ENCODE measurements at places on chromosomes 13 and 19.

DNA sequence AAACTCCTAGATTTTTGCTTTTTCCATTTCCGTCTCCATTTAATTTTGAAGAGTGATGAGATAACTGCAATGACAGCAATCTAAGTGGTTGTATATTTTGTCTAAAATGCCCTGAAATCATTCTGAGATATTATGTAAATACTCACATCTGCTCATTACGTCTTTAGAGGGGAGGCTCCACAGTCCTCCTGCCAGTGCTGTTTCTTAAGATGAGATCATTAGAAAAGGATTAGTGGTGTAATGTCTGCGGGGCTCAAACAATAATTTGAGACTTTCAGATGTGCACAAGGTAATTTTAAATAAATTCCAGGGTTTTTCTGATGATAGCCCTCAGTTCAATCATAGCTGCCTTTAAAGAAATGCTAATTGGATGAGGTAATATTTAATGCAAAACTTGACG is 437.9 kb downstream of the FOXO1 start:
- no peak for DNase-seq

- no peak for DNase-seq
Observed at GRCh38 chr13:40969169-40969901, 49.8 kb downstream of the ELF1 start.

- no peak for DNase-seq
Observed at GRCh38 chr13:42906257-42906656, 85.8 kb downstream of the EPSTI1 start.

DNA sequence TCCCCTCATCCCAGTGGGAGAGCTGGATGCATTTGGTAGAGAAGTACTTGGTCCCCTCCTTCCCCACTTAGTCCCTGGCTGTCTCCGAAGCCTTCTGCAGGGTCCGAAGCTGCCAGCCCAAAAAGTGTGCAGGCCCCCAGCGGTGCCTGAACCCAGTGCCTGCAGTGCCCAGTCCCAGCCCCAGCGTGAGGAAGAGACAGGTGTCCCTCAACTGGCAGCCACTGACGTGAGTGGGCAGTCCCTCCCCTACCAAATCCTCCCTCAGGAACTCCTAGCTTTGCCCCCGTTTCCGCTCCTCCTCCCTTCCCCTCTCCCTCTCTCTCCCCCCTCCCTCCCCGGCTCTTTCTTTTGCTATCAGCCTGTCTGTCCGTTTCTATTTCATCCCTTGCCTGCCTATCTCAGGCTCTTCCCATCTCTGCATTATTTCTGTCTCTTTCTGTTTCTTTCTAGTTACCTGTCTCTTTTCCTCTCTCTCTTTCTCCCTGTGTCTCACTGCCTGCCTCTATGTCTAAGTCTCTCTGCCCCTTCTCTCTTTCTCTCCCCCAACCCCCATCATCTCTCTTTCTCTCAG is 1.8 kb upstream of the LTBP4 start:
- DNase-seq = no peak

- no peak for DNase-seq
Observed at GRCh38 chr13:46605076-46605824, 52.3 kb downstream of the LRCH1 start.

- DNase-seq = no peak
Observed at GRCh38 chr13:113022745-113023574, 53.9 kb downstream of the MCF2L start.

GRCh38 chr19:40217934-40218890 is at the start of gene TTC9B:
Gene TTC9B (minus strand): TSS chr19:40218384. CDS start chr19:40218381, 3 bp downstream.
- no peak for DNase-seq

GRCh38 chr13:79141082-79141481 is 265.0 kb downstream of the RBM26 start:
- peak; percentile 32 for DNase-seq

DNA sequence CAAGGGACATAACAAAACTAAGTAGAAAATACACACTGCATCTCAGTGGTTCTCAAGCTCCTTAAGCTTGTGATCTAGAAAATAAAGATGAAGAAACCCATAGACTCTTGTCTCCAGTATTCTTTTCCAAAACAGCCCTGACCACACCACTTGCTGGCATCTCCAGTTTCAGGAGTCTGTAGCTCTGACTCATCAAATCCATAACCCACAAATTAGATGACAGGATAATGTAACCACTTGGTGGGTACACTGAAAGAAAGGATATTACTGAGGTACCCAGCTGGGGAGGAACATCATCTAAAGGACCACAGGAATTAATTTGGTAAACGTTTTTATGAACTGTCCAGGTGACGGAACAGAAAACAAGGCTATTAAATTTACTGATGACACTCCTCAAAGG is 214.7 kb downstream of the VWA8 start:
- DNase-seq = no peak

GRCh38 chr13:114005206-114005724 is 31.4 kb upstream of the C13orf46 start:
- no peak for DNase-seq

GRCh38 chr13:108213946-108214345 is 1.4 kb downstream of the LIG4 start:
- DNase-seq = no peak

- no peak for DNase-seq
Observed at GRCh38 chr13:61170856-61171255, 244.8 kb downstream of the PCDH20 start.

GRCh38 chr19:50158577-50158976 is 4.5 kb downstream of the IZUMO2 start:
- no peak for DNase-seq

- DNase-seq = no peak
Observed at GRCh38 chr13:40692946-40693345, 26.5 kb upstream of the FOXO1 start.

DNA sequence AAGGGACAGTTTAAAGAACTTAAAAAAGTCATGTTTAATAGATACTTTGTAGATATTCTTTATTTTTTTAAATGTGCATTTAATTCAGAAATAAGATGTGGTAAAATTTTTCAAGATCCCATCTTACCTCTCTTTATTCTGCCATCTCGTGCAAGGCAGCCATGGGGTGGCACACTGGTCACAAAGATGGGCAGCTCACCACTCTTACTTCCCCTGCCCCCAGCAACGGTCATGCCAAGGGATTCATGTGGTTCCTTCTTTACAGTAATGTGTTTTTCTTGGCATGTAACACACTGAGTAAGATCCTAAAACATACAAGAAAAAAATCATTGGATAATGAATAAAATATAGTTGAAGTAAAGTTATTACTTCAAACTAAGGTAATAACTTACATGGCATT is 64.2 kb downstream of the LNX2 start:
- DNase-seq = no peak

- no peak for DNase-seq
Observed at GRCh38 chr19:14614099-14614412, 31.2 kb downstream of the CLEC17A start.

GRCh38 chr13:93476175-93476574 is 249.6 kb downstream of the GPC6 start:
- DNase-seq = no peak

DNA sequence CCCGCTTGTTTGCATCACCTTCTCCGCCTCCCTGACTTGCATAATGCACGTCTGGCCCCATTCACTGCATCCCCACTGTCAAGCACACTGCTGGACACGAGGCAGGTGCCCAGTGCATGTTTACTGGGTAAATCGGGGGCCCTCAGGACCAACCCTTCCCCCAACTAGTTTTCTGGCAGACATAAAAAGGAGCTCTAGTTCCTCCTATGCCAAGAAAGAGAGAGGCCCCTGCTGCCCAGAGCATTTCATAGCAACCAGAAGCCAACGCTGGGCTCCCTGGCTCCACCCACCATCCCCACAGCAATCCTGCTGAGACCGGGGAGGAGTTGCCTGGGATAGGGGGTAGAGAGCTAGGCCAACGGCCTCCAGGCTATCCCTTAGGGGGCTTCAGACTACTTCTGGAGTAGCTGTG is 23.2 kb downstream of the ANKRD27 start:
- DNase-seq = no peak

- no peak for DNase-seq
Observed at GRCh38 chr13:110676595-110677587, 29.0 kb downstream of the CARS2 start.

DNA sequence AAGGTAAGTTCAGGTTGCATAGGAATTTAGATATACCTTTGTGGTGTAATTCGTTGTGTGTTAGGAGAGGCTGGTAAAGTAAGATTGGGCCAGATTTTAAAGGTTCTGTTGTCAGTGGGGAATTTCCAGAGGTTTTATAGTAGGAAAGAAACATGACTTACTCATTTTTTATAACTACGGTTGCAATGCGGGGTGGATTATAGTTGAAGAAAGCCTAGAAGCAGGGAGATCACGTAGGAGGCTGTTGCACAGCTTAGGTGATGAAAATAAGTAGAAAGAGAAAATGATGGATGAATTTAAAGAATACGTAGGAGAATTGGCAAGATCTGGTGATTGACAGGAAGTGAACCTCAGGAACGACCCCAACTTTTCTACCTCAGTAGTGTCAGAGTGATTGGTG is 61.1 kb downstream of the PIBF1 start:
- no peak for DNase-seq

DNA sequence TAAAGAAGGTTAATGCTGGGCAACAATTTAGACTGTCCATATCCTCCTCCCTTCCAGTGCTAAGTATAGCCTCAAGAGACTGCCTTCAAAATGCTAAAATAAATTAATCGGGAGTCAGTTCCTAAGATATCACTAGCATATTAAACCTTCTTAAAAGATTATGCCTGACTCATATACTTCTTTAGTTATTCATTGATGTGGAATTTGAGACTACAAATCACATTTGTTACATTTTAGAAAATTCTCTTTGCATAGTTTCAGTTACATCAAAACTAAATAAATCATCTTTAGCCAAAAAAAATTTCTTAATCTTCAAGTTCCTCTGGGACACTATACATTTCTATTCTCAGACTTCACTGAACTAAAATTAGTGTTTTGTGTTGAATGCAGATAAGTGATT is 769.1 kb downstream of the PCDH9 start:
- no peak for DNase-seq

DNA sequence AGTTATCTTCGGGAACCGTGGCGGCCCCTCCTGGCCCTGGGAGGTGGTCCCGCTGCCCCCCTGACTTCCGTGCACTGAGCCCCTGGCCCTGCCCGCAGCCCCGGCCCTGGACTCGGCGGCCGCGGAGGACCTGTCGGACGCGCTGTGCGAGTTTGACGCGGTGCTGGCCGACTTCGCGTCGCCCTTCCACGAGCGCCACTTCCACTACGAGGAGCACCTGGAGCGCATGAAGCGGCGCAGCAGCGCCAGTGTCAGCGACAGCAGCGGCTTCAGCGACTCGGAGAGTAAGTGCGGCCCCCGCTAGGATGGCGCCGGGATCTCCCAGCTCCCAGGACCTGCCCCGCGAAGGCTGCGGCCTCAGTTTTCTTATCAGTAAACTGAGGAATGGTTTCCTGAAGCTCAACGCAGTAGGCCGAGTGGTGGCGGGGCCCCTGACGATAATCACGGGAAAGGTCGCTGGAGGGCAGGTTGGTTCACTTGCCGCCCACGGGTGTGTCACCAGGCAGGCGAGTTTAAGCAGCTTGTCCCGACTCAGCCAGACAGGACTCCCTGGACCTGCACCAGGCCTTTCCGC is 924 bp downstream of the RGCC start:
- DNase-seq = peak; percentile 9

GRCh38 chr19:39080431-39080830 is 3.7 kb upstream of the ACP7 start:
- DNase-seq = no peak

- no peak for DNase-seq
Observed at GRCh38 chr19:18809149-18809868, 18.2 kb upstream of the COMP start.

- no peak for DNase-seq
Observed at GRCh38 chr13:33392794-33393405, 107.3 kb upstream of the STARD13 start.

DNA sequence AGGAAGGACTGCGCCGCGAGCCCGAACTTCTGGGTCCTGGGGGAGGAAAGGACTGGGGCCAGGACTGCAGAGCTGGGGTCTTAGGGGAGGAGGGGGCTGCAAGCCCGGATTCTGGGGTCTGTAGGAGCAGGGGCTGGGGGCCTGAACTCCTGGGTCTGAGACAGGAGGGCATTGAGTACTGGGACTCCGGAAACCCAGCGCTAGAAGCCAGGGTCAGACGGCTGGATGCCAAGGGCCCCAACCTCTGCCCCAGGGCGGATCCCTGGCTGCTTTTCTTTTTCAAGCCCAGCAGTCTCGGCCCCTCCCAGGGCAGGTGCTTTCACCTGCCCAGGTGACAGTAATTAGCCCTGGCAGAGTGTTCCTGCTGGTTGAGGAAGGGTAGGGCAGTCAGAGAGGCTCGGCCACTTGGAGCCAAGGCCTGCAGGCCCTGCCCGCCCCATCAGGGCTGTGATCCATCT is 2.3 kb downstream of the MYH14 start:
- DNase-seq = no peak

- no peak for DNase-seq
Observed at GRCh38 chr19:54138489-54139256, 1.1 kb downstream of the CNOT3 start.

DNA sequence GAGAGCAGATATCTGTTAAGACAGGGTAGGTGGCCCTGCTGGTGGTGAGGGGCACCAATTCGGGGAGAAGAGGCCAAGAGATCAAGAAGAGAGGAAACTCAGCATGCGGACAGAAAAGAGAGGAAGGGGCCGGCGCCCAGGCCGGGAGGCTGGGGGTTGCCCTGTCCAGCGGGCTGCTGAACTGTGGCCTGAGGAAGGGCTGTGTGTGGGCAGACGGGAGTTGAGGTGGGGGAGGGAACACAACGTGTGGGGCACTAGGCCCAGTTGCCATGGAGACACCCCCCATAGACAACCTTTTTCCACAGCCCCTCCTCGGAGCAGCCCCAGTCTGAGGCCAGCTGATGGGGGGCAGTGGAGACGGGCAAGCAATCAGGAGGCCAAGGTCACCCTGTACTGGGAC is 2.5 kb upstream of the CACNG8 start:
- DNase-seq = no peak

- no peak for DNase-seq
Observed at GRCh38 chr19:4284176-4284958, 5.3 kb downstream of the SHD start.

DNA sequence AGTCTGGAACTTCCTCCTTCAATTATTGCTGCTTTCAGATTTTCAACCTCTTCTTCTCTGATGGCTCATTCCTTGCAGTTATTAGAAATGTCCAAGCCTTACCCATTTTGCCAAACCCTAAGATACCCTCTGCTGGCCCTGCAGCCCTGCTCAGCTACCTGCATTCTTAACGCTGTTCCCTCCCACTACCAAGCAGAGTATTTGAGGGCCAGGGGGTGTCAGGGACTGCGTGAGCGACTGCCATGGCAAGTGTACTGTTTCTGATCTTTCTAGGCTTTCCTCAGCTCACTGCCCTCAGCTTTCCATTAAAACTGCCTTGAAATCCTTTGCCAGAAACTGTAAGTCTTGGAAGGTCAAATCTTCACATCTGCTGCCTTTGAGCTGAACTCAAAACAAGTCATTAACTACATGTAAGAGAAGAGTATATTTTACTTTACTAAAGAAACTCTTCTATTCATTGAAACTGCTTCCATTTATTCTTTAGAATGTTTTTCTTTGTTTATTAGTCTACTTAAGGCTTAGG is 41.0 kb downstream of the HS6ST3 start:
- no peak for DNase-seq

- no peak for DNase-seq
Observed at GRCh38 chr19:11612816-11613511, 15.7 kb downstream of the ZNF627 start.

- peak; percentile 68 for DNase-seq
Observed at GRCh38 chr19:39671739-39672363, 16.1 kb downstream of the LGALS16 start.

- no peak for DNase-seq
Observed at GRCh38 chr13:96967248-96967745, 27.0 kb downstream of the OXGR1 start.
